ENCODE measurements at places on chromosomes 6 and 20.
A peak's percentile ranks its signal among the peaks of the same experiment; 100 is the strongest.

DNA sequence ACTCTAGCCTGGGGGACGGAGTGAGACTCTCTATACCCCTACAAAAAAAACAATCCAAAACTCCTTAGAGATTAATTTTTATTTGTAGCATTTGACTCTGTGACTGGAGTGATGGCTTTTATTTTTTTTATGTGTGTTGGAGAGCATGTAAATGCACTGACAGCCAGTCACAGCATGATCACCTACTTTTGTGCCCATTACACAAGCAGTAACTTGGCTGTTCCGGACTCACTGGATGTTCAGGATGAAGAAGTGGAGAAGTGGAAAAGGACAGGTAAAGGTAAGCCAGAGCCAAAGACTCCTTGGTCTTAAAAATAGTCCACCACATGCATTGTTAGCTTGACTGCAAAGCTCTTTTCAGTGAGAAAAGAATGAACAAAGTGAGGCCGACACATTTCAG lies 222.6 kb downstream of the FOXC1 start:
- no peak for DNase-seq

DNA sequence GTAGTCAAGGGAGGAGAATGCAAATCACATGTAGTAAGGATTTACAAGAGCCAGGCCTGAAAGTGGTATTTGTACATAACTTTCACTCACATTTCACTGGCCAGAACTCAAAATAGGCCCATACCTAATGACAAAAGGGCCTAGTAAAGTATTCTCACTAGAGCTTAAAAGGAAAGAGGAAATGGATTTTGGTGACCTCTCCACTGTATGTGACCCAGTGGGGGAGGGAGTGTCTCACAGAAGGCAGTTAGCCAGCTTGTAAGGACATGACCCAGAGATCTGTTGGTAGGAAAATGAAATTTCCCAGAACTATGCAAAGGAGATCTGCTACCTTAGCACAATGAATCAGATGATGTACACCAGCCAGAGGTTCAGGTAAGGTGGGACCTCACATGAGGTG lies 124.4 kb downstream of the PTPRT start:
- DNase-seq, result no peak

- DNase-seq, result no peak
Observed at GRCh38 chr20:42572320-42573016, 617.2 kb downstream of the PTPRT start.

DNA sequence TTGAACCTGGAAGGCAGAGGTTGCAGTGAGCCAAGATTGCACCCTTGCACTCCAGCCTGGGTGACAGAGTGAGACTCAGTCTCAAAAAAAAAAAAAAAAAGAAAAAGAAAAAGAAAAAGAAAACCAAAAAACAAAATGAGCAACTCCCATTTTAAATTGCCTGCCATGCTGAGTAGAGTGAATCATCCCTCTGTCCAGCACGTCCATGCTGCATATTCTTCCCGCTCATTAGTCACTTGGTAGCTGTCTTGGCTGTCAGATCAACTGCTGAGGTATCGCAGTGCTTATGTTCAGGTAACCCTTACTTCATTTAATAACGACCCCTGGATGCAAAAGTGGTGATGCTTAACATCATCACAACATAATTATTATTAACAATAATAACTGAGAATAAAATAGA lies 72.6 kb upstream of the RNF24 start:
- no peak for DNase-seq

- DNase-seq, result peak; percentile 67
Observed at GRCh38 chr6:170295510-170296422, 4.9 kb upstream of the DLL1 start.

DNA sequence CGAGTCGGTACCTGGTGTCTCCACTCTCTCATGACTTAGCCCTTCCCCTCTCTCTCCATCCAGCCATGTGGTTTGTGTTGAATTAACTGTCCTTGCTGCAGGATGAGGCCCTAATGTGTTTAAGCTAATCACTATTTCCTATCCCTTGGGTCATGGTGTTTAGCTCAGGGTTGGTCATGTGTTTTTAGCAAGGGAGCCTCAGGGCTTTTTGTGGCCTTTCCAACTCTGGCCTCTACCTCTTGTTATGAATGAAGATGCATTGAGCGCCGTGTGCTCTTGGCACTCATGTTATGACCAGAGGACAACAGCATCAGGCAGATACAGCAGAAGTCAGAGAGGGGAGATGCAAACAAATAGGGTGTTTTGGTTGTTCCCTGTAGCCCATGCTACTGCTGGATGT lies 674.2 kb upstream of the FLRT3 start:
- DNase-seq, result no peak

DNA sequence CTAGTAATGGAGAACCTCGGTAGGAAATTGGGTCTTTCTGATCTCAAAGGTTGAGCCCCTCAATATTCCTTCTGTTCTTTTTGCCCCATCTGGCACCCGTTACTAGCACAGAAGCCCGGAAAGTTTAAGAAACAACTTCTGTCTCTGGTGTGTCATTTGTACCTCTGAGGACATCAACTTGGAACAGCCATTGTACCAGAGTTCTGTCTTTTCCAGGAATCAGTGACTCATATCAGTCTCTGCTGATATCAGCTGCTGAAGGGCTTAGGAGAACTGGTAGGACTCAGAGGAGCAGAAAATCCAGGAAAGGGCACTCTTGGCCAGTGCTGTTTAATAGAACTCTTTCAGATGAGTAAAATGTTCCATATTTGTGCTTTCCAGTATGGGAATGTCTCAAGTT lies 78.3 kb upstream of the CHD6 start:
- DNase-seq, result no peak

DNA sequence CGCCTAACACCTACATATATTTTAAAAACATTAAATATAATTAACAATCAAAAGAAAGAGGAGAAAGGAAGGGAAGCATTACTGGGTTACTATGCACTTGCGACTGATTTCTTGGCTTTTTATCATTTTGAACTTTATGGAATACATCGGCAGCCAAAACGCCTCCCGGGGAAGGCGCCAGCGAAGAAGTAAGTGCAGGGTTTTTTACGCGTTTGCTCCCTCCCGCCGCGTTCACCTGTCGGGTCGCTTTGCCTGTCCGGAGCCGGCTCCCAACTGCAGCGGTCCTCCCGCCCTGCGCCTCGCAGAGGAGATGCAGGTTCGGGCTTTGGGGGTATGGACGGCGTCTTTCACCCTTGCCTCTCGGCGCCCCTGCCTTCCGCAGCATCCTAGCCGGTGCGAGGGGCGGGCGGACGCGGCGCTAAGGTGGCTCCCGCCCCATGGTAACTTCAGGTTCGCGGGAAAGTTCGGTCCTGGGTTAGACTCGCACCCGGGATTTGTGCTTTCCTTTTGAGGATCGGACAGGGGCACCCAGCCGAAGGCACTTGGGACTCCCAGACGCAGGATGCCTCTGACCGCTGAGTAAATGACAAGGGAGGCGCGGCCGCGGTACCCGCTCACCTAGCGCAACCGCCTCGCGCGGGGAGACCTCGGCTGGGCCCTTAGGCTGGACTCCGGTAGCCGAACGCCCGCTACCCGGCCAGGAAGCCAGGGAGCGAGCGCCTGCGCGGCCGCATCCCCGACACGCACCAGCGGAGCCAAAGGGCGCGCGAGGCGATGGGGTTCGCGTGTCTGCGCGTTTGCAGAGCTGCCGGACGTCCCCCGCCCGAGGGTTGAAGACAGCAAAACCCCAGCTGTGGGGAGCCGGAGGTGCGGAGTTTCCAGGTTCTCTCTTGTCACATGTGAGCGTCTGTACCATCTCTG lies 891 bp downstream of the RSPO3 start:
- DNase-seq, result peak; percentile 30

DNA sequence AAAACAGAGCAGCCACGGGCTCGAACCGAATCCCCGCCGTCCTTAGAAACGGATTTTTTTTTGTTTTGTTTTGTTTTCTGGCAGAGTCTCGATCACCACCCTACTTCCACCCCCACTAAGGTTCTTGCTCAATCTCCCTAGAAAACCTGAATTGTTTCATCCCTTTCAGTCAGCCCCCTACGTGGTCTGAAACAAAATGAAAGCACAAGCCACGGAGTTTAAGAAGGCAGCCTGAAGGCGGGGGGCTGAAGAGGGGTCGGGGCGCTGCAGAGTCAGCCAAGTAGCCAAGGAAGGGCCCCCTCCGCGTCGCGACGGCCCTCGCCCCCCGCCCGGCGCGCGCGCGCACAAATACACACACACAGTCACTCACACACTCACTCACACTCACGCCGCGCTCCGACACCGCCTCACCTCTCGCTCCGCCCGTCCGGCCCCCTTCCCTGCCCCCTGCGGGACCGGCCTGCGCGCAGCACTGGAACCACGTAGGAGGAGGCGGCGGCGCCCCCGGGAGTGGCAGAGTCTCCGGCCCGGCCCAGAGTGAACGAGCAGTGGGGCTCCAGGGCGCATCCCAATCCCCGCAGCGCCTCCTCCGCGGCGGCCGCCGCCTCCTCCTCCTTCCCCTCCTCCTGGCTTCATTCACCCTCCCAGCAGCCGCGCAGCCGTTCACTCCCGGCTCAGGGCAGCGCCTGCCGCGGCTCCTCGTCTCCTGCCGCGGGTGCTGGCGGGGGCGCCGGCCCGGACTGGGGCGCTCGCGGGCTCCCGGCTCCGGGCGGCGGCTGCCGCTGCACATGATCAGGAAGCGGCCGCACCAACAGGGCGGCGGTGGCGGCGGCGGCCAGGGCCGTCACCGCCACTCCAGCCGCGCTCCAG lies 1.4 kb downstream of the ATXN1 start:
- DNase-seq, result peak; percentile 26

GRCh38 chr6:126156973-126157372 lies 170.6 kb downstream of the TRMT11 start:
- DNase-seq, result no peak

DNA sequence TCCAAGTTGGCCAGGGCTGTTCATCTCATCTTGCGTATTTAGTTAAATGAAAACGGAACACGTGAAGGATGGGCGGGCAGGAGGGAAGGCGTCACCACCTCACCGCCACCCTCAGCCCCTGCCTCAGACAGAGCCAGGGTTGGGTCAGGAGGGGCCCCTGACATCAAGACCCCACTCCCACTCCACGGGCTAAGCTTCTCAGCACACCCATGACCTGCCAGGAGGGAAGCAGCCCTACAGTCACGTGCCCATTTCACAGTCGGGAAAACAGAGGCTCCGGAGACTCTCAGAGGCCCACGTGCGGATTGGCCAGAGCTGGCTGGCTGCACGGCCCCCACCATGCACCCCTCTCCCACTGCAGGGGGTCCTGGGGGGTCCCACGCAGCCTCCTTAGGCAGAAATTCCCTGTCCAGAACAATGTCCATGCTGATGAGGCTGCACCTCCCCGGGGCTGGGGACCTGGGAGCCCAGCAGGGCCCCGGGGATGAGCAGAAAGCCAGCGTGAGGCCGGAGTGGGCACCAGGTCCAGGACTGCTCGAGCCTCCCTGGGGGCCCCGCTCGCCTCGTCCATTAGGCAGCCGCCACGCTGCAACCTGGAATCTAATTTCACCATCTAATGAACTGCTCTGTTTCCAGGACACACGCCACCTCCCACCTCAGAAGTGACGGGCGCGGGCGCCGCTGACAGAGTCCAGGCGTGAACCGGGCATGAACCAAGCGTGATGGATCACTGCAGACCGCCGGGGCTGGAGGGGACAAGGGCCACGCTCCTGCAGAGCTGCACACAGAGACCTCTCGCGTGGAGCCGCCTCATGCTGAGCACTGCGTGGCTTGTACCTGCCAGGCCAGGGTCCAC lies 15.8 kb downstream of the KCNQ2 start:
- DNase-seq, result no peak

GRCh38 chr20:49464556-49464955 lies 17.9 kb downstream of the KCNB1 start:
- no peak for DNase-seq

DNA sequence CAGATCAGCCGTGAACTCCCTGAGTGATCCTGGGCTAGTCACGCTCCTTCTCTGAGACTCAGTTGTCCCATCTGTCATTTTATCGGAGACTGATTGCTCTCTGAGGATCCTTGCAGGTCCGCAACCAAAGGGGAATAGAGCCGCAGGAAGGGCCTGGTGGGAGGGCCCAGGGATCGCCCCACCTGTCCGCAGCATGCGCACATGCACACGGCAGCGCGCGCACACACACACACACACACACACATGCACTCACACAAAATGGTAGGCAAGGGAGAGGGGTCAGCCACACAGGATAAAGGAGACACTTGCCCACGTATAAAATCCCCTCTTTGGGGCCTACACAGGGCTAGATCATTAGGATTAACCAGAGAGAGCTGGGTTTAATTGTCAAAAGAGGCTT lies 95.6 kb upstream of the FOXP4 start:
- DNase-seq, result no peak

- no peak for DNase-seq
Observed at GRCh38 chr20:57877995-57878394, 168.2 kb upstream of the PMEPA1 start.

- DNase-seq, result no peak
Observed at GRCh38 chr20:63544958-63545516, 2.5 kb downstream of the SRMS start.

DNA sequence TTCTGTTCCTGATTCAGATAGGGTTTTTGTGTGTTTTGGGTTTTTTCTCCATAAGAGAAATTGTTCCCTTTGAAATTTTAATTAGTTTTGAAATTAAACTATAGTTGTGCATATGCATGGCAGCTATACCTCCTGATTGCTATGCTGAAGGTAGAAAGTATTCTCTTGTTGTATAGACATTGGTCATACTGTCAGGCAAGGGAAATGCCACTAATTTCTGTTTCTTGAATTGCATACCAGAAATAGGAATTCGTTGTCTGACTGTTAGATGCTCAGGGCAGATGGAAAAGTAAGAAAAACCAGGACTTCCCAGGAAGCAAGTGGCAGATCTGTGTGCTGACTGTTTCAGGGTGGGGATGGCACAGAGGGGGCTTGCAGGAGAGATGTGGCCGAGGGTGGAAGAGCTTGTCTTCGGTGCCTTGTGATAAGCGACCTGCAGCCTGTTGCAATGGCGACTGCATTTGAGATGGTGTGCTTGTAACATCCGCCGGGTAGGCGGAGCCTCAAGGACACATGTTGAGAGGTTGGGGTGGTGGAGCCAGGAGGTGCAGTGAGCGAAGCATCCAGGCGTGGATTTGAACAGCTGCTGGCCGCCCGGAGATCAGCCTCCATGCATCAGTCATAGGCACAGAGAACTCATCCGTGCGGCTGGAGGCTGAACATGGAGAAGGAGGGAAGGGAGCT lies 42.8 kb downstream of the RREB1 start:
- no peak for DNase-seq

GRCh38 chr20:4951299-4951698 lies 50.0 kb downstream of the SLC23A2 start:
- DNase-seq, result no peak

GRCh38 chr6:11722805-11723631 lies 55.6 kb downstream of the ADTRP start:
- no peak for DNase-seq

GRCh38 chr20:3901028-3901705 lies 12.0 kb downstream of the PANK2 start:
- no peak for DNase-seq

GRCh38 chr6:25682324-25682723 lies 30.3 kb downstream of the SCGN start:
- no peak for DNase-seq

- no peak for DNase-seq
Observed at GRCh38 chr6:52634211-52634610, 36.7 kb upstream of the TMEM14A start.

Measured in HEK293T (cell line).